ENCODE measurements at places on chromosomes 7 and 10.

DNA sequence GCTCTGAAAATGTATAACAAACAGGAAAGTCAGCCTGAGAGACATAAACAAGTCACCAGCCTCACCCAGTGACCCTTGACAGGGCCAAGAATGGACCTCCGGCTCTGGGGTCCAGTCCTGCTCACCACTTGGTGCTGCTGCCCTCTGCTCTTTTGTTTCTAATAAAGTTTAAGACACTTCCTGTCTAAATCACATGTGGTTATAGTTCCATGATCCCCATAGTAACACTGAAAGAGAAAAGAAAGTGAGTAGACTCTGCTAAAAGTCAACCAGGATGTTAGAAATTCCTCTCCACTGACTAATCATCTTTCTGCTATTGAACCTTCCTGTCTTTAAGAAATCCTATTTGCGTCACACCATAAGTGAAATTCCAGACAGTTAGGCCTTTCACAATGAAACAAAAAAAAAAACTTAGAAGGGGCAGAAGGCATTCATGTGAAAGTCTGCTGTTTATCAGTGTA is 179.2 kb upstream of the BET1 start:
- no peak for DNase-seq

DNA sequence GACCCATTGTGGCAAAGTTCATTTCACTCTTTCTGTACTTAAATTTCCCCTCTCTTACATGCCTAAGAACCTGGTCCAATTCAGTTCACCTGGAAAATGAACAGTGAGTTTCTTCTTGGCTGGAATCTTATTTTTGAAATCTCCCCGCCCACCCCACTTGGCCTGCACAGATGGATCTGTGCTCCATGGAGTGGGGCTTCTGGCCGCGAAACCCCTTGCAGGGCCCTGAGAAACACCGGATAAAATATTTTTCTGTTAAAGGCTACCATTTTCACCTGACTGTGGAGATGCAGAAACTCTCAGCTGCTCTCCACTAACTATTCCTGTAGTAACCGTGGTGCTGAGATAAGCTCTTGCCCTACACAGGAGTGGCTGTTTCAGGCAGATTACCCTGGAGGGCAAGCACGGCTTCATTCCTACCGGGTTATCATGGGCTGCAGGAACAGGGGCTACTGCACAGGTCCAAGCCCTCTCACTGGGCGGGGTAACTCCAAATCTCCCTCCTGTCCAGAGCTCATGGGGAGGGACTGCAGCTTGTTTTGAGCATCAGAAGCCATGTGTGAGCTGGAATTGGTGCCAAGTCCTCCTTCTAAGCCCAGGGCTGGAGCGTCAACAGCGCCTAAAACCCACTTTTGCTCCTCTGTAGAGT is 118.9 kb downstream of the PRPF18 start:
- DNase-seq: no peak

DNA sequence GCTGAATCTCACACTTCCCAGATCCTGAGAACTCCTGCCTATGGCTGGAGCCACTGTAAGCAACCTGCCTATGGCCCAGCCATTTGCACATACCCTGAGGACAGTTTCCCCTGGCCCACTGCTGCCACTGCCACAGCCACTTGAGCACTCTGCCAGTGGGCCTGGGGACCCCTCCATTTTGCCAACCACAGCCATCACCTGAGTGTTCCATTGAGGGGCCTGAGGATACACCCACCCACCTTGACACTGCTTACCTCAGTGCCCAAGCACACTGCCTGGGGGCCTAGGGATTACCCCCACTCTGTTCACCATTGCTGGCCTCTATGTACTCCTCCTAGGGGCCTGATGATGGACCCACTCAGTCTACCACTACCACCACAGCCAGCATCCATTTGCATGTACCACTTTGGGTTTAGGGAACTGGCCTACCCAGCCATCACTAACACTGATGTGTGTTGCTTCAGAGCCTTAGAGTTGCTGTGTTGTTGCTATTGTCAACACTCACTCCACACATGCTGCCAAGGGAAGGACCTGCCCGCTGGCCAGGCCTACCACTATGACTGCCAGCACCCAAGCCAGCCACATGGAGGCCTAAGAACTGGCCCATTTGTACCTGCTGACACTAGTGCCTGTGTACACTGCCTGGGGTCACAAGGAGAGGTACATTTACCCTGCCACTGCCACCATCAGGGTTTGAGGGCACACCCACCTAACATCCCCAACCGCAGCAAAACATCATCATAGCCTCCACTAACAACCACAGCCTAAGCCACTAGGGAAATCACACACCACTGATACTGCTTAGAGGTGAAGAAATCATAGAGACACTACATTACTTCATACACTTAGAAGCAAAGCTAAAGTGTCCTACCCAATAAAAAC is 45.9 kb upstream of the ANTXRL start:
- DNase-seq: no peak

DNA sequence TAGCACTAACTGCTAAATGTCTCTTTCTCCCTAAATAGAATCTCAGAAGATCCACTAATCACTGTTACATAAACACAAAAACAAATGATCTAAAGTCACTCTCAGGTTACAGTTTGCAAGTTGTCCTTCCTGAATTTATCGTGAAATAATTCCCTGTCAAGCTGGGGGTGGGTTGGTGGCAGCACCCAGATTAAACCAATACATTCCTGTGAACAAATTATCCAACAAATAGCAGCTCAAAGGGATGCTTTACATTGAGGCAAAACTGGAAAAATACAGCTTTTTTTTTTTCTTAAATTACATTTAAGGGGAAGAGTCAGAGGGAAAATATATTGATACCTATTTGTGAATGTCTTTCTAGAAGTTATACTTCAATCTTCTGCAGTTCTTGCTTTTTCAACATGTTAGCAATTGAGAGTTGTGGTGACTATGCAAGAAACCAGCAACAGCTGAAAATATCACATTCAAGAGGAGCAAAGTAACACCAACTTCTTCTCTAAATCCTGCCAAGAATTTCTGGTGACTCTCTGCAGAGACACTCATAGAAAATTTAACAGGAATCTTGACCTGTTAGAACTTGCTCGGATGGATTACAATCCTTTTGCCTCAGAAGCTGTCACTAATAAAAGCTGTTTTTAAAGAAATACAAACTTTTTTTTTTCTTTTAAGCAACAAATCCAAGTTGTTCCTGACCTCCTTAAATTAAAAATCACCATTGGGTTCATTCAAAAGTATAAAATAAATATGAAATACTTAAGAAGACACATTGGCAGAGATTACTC is 18.9 kb downstream of the LMOD2 start:
- DNase-seq: no peak

- DNase-seq: peak; percentile 47
Measured at GRCh38 chr7:94492601-94493000, 17.0 kb upstream of the CASD1 start.

DNA sequence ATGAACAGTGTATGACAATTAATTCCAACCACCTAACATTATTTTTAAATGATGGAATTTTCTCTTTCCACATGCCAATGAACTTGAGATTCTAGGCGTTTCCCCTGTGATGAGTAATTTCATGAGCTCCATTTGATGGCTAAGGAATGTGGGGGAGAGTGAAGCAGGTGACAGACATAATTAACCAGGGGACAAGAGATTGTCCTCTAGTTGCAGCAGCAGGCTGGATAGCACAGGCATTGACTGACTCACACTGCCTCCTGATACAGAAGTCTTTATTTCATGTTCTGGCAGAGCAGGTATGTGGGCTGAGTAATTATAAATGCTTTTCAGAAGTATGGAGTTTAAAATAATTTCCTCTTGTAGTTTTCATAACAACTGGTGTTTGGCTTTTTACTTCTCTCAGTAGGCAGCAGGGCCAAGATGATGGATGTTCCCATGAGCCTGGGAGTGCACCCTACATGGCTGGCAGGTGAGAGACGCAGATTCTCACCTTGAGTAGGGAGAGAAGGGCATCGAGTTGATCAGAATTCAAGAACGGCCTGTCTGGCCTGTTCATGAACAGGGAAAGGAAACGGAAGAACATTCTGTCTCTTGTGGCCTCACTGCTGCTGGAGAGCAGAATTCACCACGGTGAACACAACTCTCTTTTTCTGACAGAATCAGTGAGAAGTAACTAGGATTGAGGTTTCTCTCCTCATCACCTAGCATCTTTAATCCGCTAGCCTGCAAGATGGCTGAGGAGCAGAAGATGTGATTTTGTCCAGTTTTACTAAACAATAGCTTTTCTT is 118.8 kb downstream of the AOAH start:
- DNase-seq: no peak

DNA sequence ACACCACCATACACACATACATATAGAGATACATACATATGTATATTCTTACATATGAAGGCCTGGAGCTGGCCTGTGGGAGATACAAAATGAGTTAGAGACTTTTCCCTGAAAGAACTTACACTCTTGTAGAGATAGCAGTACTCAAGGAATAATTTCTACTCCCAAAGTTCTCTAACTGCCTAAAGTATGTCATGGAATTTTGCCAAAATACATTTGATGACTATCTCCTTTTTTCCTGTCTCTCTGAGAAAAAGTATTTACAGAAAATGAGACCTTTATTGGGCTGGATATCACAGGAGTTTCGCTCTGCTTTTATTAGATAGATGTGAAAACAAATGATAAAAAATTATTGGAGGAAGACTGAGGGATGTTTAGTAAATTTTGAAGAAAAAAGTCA is 220.1 kb downstream of the POU6F2 start:
- no peak for DNase-seq

- no peak for DNase-seq
Measured at GRCh38 chr7:140635345-140635744, 5.3 kb downstream of the DENND2A start.

GRCh38 chr10:7520507-7521485 is 110.0 kb upstream of the SFMBT2 start:
- no peak for DNase-seq

DNA sequence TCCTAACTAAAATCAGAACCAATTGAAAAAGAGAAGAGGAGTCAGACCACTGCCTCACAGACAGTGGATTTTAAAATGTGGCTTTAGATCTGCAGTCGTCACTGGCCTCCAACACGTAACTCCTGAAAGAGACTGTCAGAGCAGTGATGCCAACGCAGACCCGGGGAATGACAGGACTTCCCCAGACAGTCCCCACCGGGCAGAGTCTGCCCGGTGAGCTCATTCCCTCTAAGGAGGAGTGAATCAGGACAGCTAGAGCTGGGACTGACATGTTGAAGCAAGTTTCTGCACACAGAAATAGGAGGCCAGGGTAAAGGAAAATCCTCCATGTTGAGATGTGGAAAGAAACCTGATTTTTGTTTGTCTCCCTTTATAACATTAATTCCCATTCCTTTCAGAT is 105.0 kb downstream of the TES start:
- no peak for DNase-seq

DNA sequence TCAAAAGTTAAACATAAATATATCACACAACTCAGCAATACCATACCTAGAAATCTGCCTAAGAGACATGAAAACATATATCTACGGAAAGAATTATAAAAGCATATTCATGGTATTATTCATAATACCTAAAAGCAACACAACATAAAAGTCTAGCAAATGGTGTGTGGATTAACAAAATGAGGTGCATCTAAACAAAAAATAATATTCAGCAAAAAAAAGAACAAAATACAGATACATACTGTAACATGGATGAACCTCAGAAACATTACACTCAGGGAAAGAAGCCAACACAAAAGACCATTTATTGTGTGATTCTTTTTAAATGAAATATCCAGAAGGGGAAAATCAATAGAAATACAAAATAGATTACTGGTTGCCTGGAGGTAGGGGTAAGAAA is 155.0 kb downstream of the IMMP2L start:
- DNase-seq: no peak
